ENCODE measurements at places on chromosomes 13 and 19.
A peak's percentile ranks its signal among the peaks of the same experiment; 100 is the strongest.

DNA sequence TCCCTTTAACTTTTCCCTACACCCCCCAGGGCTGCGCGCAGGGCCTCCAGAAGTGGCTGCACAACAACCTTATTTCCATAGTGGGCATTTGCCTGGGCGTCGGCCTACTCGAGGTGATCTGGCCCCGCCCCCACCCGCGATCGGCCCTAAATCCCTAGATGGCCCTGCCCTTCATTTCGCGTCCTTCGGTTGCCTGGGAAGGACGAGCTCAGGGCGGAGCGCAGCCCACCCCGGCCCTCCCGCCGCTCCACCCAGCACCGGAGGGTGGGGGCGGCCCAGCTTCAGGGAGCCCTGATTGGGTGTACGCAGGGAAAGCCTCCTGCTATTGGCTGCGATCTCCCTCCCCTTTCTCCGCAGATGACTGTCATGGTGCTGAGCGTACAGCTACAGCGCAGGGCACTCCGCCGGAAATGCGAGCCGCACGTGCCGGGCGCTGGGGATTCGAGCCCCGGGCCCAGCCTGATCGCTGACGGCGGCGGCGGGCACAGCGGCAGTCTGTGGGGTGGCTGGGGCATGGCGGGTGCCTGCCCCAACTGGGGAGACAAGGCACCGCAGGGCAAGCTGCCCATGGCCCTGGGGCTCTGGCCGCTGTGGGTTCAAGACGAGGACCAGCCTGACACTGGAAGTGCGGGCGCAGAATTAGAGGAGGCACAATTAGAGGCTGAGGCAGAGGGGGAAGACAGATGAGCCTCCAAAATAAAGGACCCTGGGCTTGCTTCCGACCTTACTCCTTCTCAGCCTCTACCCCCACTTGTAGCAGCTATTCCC, 4.3 kb downstream of the CD37 start:
- peak; percentile 95 for DNase-seq

DNA sequence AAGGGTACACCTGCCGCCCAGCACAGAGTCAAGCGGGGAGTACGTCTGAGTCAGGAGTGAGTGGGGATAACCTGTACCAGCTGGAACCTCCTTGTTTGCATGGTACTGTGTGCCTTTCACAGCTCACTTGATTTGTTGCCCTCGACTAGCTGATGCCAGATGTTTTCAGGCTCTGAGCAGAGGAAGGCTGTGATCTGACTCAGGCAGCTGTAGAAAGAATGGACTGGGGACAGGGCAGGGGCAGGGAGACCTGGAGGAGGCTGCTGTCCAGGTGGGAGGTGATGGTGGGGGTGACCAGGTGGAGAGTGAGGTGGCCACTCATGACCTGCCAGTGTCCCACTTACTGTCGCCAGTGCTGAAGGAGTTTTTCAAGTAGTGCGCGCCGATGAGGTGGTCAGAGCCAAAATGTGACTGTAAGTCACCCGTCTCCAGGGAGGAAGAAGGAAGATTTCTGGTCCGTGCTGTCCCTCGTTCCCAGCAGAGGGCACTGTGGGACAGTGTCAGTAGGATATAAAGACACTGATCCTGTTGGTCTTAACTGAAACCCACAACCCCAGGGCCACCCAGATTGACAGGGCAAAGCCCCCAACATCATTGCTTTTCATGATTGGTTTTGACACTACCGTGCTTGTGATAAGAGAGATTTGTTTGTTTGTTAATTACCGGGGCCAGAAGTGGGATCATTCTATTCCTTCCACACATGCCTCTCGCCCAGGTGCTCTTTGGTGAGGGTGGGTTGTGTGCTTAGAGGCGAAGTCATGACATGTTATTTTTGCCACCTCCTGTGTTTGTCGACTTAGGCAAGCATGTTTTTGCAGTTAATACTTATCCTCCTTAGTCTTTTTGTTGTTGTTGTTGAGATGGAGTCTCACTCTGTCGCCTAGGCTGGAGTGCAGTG, 128.4 kb downstream of the DPF1 start:
- peak; percentile 69 for DNase-seq

- no peak for DNase-seq
Measured at GRCh38 chr13:103022336-103022735, 43.9 kb downstream of the SLC10A2 start.

DNA sequence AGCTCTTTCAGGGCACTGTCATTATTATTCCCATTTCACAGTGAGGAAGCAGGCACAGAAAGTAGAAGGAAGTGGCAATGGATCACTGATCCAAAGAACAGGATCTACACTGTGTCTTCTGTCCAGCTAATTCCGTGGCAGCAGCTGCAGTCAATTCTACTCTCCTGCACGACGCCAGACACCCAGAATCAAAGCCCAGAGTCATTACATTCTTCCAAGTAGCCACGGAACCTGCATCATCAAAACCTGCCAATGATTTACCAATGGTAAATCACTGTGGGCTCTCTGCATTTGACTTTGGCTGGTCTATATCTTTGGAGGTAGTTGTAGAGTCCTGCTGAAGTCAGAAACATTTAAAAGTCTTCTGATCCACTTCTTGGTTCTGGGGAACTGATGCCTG, 767.7 kb downstream of the LIG4 start:
- no peak for DNase-seq

DNA sequence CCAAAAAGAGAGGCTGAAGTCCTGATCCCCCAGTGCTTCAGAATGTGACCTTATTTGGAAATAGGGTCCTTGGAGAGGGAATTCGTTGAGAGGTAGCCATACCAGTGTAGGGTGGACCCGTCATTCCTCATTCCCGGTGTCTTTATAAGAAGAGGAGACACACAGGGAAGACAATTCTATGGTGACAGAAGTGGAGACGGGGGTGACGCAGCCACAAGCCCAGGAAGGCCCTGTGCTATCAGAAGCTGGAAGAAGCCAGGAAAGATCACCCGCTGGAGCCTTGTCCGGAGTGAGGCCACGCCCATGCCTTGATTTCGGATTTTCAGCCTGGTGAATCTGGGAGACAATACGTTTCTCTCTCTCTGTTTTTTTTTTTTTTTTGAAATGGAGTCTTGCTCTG, 2.6 kb upstream of the MYPOP start:
- DNase-seq, result no peak

GRCh38 chr13:34294483-34295129, 476.7 kb downstream of the RFC3 start:
- peak; percentile 11 for DNase-seq

- no peak for DNase-seq
Measured at GRCh38 chr13:67275351-67275960, 45.3 kb upstream of the PCDH9 start.

GRCh38 chr13:107475753-107476453, 739.4 kb downstream of the LIG4 start:
- peak; percentile 18 for DNase-seq

DNA sequence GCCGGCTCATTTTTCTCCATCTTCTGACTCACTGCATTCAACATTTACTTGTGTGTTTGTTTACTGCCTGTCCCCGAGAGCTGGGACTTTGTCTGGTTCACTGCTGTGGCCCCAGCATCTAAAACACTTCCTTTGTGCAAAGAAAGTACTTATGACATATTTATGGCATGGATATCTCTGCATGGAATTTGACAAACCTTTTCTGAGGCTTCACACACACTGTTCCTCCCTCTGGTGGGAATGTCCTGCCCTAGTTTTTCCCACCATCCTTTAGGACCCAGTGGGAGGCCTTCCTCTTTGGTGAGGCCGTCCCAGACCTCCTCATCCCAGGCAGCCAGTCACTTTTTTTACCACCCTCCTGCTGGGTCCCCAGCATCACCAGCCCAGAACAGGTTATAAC, 1.4 kb upstream of the SRRM5 start:
- DNase-seq, result peak; percentile 31

- no peak for DNase-seq
Measured at GRCh38 chr19:28396287-28396831, 816.6 kb downstream of the UQCRFS1 start.

DNA sequence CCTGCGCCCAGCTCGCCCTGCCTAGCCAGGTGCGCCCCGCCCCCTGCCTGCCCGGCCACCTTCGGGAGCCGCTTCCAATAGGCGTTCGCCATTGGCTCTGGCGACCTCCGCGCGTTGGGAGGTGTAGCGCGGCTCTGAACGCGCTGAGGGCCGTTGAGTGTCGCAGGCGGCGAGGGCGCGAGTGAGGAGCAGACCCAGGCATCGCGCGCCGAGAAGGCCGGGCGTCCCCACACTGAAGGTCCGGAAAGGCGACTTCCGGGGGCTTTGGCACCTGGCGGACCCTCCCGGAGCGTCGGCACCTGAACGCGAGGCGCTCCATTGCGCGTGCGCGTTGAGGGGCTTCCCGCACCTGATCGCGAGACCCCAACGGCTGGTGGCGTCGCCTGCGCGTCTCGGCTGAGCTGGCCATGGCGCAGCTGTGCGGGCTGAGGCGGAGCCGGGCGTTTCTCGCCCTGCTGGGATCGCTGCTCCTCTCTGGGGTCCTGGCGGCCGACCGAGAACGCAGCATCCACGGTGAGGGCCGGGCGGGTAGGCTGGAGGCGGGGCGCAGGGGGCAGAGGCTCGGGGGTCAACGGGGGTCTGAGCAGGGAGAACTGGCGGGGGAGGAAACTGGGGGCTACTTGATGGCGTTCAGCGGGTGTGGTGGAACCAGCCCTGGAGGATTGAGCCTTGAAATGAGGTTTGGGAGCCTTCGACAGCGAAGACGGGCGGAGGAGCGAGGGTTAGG, at the start of gene SPINT2:
SPINT2 (plus strand) TSS at position 88 of the 727 bp plus-strand sequence; CDS start at position 408, 320 bp downstream.
- DNase-seq, result no peak
